ENCODE measurements at places on chromosomes 6 and 20. TPM values are rescaled to one million over a fixed set of nuclear protein-coding genes. Genes with fewer than 3 reads are reported as not detected.

Gene GSTA3
- not detected for total RNA-seq

Gene FAM217A
- not detected for total RNA-seq

Gene MAP7
- total RNA-seq: 3.3 TPM

Gene MYLK2
- 0.30 TPM for total RNA-seq

Gene SLC32A1
- not detected for total RNA-seq

Gene MLIP
- total RNA-seq: 2.6 TPM
